Right lung (tissue), 10 donors: ENCODE measurements at places on chromosomes 3 and 15.

DNA sequence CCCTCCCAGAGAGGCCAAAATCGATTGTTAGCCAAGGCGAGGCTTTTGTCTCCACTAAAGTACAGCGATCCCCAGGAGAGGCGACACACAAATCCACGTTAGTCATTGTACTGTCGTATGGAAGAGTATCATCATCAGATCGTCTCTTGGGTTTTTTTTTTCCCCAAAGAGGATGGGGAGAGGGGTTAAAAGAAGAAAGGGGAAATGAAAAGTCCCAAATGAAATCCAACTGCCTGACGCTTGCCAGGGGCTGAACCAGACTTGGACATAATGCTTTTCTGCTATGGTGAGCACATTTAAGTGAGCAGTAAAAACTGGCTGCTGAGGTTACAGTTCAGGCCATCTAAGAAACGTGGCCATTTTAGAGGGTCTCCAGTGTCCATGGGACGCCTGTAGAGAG, 37.9 kb upstream of the CTSH start:
- no peak for DNase-seq

DNA sequence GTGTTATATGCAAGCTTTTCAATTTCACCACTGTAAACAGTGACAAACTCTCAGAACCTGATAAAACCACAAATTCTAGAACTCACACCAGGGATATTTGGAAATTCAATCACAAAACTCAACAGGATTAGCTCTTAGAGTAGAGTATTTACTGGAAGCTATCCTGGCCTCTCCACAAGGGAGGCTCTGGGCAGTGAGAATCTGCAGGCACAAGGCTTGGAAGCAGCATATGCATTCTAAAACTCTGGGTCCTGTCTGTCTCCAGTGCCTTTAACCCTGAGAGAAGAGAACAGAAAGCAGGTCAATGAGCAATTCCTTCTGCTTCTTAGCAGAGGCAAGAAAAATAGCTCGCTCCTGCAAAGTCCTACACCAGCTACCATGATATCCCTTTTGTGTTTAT, 23.4 kb downstream of the PLSCR4 start:
- DNase-seq: no peak

DNA sequence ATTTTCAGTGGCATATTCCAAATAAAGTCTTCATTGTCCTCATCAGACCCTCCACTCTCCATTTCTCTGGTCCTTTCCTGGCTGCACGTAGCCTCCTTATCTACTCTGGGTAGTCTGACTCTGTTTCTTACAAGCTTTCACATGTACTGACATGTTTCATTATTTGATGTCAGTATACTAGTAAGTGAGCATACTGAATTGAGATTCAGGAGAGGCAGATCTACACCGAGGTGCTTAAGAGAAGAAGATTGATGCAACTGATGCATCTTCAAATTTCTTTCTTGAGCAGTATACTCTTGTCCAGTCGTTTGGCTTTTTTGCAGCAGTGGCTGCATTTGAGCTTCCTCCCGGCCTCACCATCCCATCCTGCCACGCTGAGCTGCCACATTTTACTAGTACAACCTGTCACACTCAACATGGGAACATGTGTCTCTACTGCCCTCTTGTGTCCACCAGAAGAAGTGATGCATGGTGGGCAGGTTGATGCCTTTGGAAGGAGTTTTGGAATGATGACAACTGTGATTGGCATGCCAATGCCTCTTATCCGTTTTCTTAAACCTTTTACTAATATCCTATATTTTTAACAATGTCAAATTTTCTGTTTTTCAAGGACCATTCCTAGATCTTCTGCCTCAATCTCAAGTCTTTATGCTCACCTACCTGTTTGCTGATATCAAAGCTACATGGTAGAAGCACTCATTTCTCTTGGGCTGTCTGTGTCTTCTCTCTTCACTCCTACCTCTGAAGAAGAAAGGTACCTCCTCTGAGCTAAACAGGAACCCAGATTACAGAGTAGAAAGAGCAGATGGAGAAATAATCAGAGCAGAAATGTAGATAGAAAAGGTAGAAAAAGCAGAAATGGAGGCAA, 38.7 kb downstream of the GUCA1C start:
- peak; percentile 24 for DNase-seq

- no peak for DNase-seq
Observed at GRCh38 chr3:61761694-61762430, 200.5 kb downstream of the PTPRG start.

- DNase-seq: no peak
Observed at GRCh38 chr3:4425707-4426106, 41.4 kb downstream of the SUMF1 start.

- DNase-seq: no peak
Observed at GRCh38 chr3:177451864-177452830, 254.9 kb upstream of the TBL1XR1 start.

- DNase-seq: no peak
Observed at GRCh38 chr3:61578667-61579367, 17.4 kb downstream of the PTPRG start.

DNA sequence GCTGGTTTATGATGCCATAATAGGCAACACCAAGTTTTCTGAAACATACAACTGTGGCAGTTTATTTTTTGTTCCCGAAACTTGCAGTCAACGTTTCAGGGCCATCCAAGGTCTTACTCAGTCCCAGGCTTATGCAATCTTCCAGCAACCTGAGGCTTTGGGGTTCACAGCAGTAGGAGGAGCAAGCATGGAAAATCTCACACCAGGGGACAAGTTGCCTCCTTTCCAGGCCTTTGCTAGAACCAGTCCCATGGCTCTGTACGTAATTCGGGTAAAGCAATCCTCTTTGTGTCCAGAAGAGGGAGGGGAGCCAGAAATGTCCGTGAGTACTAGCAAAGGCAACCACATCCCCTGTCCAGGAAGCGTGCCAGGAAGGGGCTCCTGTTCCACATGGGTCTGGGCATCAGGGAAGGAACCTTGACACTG, 4.7 kb upstream of the FAM240A start:
- DNase-seq: no peak

DNA sequence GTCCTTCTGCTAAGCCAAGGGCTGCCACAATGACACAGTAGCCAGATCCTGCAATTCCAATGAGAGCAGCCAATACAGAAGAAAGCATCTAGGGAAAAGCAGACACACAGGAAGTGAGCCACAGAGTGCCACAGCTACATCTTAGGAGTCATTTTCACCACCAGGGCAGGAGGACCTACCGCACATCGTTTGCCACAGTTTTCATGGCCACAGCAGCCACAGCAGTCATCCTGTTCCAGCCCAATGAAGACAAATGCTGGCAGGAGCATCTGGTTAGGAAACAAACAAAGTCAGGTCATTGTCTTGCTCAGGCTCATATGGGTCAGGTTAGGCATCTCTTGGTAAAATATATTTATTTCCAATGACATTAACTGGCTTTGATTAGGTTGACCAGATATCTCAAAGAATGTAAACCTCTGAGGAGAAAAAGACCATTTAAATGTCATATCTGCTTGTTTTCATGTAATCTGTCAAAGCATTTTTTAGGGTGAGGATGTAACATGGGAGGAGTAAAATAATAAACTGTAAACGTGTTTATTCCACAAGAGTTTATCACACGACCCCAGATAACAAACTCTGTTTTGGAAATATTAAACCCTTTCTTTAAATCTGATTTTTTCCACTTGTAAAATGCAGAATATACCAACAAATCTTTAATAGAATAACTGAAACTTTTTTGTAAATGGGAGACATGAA, 1.8 kb downstream of the TM4SF1 start:
- no peak for DNase-seq

DNA sequence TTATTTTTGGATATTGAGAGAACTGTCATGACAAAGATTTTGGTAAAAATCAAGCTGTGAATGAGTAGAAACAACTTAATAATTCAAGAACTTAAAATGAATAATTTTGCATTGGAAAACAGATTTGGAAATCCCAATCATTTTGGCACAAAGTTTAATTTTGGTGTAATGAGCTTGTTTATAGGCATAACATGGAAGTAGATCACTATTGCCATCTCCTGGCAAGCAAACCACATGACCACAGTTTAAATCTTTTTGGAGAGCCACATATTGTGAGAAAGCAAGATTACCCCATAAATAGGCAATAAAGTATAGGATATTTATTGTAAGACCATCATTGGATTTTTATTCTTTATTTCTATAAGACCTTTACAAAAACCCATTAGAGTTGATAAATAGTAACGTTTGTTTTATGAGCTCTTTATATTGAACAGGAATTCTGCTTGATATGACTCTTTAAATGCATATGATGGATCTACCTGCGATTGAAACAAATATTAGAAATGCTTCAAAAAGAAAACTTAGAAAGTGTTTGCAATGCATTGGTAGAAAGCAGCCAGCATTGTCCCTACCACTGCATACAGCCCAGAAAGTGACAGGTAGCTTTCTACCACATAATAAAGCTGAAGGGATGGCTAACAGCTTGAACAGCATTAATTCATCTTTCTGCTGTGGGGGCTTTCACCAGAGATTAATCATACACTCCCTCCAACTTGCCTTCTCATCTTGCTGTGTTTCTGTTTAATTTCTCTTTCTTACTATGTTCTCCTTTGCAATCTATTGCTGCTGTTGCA, 766.8 kb downstream of the TBL1XR1 start:
- DNase-seq: peak; percentile 43

- no peak for DNase-seq
Observed at GRCh38 chr3:31485196-31485595, 47.5 kb upstream of the STT3B start.

GRCh38 chr3:130932979-130933378, 39.1 kb downstream of the ATP2C1 start:
- DNase-seq: no peak

- DNase-seq: no peak
Observed at GRCh38 chr3:12648384-12648959, 15.4 kb downstream of the RAF1 start.

DNA sequence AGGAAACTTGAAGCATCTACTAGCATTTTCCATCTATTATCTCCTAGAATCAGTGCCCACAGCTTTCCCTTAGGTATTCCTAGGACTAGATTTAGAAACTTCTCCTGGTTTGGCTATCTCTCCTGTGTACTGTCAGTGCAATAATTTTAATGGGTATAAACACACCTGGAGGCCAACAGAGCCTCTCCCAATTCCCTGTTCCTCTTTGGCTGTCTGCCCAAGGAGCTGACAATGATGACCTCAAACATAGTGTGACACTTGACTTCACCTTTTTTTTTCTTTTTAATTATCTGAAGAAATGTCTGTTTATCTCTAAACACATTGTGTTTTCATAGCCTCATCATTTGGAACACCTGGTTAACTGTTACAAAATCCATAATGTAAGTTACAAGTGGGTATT, 754.5 kb upstream of the ALCAM start:
- no peak for DNase-seq

DNA sequence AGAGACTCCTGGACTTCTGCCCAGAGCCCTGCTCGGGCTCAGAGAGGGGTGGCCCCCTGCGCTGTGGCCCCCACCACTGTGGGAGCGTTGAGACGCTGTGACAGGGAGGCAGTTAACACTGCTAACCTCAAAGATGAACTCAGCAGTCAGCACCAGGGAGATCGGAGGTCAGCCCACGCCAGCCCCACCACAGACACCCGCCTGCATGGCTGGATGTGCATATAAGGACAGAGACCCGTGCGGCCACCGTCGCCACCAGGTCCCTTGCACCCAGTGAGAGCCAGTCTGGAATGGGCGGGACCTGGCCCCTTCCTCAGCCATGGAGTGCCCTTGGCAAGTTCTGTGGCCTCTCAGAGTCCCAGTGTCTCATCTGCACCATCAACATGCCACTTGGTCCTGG, 48.5 kb upstream of the FURIN start:
- DNase-seq: no peak

GRCh38 chr3:78629544-78629943, 1138.3 kb downstream of the ROBO1 start:
- no peak for DNase-seq

- DNase-seq: no peak
Observed at GRCh38 chr15:96582473-96582872, 252.0 kb downstream of the NR2F2 start.

DNA sequence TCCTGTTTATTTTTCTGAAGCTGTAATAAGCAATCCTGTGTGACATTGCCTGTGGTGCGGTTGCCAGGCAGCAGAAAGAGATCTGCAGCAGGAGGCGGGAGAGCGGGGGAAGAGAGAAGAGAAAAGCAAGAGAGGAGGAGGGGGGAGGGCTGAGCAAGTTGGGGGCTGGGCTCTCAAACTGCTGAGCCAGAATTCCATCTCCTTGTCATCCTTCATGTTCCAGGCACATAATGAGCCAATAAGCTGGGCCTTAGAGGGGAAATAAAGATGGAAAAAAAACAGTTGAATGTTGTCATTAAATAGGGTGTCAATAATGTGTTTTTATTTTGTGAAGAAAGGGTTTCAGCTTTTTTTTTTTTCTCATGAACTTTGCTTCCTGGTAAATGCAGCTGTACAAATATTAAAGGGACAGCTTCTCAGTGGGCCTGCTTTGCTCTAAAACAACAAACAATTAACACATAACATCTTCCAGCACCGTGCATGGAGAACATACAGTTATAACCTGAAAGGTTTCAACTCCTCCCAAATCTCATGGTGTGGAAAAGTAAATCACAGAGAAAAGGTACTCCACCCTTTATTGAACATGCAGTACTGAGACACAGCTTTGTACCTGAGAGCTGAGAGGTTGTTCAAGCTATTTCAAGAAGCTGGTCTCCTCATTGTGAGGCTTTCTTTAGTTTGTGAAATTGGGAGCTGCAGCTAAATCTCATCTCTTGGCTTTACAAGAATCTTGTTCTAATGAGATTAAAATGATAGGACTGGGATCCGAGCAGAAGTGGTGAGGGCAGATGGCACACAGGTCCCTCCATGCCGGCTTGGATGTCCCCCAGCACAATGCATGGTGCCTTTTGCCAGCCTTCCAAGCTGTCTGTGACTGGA, 451.1 kb upstream of the KCNMB2 start:
- peak; percentile 95 for DNase-seq

DNA sequence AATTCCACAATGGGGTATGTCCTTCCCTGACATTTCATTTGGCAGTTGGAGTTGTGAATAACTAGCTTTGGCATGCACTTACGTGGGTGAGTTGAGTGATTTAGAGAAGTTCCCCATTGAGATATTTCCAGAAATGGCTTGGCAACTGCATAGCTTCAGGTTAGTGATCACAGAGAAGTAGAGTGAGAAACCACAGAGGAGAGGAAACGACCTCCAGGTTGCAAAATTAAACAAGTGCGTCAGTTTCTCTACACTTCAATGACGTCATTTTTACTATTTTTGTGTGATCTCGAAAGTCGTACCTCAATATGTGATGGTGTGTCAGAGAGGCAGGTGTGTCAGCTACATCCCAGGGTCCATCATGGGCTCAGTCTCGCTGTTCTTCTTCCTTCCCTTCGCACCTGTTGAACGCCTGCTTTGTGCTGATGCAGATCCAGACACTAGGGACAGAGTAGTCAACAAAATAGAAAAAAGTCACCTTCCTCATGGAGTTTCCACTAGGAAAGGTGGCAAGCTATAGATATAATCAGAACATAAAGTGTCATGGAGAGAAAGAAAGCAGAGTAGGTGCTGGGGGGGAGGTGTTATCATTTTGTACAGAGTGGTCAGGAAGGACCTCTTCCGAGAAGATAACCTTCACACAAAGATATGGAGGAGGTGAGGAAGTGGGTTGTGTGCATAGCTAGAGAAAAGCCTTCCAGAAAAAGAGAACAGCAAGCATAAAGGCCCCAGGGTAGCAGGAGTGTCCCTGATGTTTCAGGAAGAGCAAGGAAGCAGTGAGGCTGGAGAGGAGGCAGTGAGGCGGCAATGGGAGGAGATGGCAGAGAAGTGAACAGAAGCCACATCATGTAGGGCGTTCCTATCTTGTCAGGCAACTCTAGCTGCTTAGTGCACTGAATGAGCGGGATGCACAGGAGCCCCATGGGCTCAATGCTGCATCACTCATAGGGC, 75.6 kb downstream of the MCTP2 start:
- DNase-seq: no peak

GRCh38 chr3:136731274-136731884, 20.8 kb downstream of the STAG1 start:
- DNase-seq: no peak

GRCh38 chr15:31136016-31136415, 34.5 kb upstream of the TRPM1 start:
- DNase-seq: no peak
